ENCODE measurements at places on chromosomes 4 and X.
A peak's percentile ranks its signal among the peaks of the same experiment; 100 is the strongest.

DNA sequence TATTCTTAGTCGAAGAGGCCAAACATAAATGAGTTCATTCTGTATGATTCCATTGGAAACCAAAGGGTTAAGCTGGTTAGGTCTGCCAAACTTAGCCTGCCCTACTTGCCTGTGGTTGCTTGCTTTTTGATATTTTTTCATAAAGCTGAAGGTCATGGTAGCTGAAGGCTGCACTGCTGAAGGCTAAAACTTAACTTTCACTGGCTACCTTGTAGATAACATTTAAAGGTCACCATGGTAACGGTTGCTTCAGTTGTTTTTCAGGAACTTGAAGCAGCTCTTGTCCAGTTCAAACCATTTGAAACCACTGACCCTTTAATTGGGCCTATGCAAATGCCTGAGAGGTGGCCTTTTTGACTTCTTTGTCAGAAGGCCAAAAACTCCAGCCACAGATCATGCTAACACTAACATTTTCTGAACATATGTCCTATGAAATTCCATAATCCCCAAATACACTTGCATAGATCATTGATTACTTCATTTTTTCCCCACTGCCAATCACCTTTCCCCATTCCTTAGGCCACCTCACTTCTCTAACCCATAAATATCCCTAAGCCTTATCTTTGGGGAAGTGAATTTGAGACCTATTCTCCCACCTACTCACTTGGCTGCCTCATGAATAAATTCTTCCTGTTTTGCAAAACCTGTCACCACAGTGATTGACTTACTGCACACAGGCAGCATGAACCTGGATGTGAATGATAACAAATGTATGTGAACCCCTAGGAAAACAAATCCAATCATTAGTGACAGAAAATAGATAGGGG is 10.7 kb upstream of the SMIM10L2A start:
- no peak for DNase-seq

DNA sequence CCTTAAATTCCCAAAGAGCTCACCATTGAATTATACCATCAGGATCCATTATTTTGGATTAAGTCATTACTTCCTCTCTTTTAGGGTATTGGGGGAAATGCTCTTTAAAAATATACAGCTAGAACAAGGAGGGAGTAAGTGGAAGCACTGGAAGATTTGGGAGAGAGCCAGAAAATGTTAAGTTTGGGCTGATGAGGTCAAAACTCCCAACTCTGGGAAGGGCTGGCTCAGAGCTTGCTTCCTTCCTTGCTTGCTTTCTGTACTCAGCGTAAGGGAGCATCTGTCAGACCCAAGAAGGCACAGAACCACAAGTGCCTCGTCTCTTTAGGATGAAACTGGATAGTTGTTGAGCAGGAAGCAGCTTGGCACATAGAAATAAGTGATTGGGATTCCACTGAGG is 138.2 kb downstream of the GUCY2F start:
- no peak for DNase-seq

GRCh38 chr4:103307453-103308247 is 109.5 kb upstream of the CENPE start:
- peak; percentile 31 for DNase-seq

DNA sequence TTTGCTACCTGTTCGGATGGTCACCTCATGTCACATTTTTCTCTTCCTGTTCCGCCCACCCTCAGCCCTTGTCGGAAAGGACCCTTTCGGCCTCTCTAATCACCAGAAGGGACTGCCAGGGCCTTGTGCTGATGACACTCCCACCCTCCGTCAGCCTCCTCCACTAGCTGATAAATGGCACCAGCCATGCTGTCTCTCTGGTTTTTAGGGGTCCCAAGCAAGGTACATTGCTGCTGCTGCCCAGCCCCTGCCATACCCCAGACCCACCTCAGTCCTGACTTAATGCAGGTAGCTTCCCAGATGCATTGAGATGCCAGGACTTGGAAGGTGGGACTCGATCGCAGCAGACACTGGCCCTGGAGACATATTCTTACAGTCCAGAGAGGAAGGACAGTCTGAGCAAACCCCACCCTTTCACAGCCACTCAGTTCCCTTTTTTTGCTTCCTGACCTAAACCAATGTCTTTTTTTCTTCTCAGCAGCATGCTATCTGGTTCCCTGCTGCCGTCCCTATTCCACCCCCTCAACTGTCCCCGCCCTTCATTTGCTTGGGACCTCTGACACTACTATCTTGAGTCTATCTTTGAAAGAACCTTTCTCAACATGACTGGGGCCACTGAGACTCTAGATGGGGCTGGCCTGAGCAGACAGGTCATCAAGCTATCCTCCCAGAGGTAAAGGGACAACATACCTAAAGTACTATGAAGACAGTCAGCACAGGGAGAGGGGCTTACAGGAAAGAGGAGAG is at the start of gene BTK:
Gene BTK, minus strand, starts transcription at position 397 of the 747 bp plus-strand sequence. CDS start 10,907 bp downstream, outside the sequence.
- DNase-seq: no peak

- no peak for DNase-seq
Observed at GRCh38 chr4:152606753-152607152, 70.9 kb upstream of the FBXW7 start.

GRCh38 chr4:8115916-8116315 is 42.7 kb downstream of the ABLIM2 start:
- DNase-seq: no peak

DNA sequence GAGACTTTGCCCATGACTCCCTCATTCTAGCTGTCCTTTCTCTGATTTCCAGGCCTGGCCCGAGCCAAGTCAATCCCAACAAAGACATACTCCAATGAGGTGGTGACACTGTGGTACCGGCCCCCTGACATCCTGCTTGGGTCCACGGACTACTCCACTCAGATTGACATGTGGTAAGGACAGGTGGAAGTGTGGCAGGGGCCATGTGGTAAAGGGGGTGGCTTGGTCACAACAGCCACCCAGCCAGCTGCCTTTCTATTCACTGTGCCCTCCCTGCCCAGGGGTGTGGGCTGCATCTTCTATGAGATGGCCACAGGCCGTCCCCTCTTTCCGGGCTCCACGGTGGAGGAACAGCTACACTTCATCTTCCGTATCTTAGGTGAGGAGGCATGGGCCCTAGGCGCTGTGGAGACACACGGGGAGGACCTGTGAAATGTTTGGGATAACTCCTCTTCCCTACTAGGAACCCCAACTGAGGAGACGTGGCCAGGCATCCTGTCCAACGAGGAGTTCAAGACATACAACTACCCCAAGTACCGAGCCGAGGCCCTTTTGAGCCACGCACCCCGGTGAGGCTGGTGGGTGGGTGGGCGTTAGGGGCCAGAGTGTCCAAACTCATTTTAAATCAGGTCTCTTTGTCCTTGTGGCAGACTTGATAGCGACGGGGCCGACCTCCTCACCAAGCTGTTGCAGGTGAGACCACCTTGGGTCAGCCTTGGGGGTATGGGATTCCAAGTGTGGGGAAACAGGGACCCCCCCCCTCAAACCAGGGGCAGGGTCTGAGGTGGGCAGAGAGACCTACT is 6.1 kb upstream of the USP11 start:
- DNase-seq: no peak

- DNase-seq: no peak
Observed at GRCh38 chr4:188242041-188242440, 102.8 kb downstream of the TRIML1 start.

- no peak for DNase-seq
Observed at GRCh38 chrX:56029691-56030090, 202.5 kb upstream of the KLF8 start.

- no peak for DNase-seq
Observed at GRCh38 chr4:138055890-138056289, 186.3 kb downstream of the SLC7A11 start.

DNA sequence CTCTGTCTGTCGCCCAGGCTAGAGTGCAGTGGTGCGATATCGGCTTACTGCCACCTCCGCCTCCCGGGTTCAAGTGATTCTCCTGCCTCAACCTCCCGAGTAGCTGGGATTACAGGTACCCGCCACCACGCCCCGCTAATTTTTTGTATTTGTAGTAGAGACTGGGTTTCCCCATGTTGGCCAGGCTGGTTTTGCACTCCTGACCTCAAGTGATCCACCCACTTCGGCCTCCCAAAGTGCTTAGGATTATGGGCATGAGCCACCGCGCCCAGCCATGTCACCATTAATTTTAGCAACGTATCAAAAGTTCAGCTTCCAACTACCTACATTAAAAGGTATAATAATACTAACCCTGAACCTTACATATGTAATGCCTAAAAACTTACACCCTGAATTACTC is 940 bp upstream of the UTP3 start:
- peak; percentile 12 for DNase-seq
